CD4-positive, alpha-beta T cell treated with Interleukin-4 for 1 hour (primary cell): ENCODE measurements at places on chromosomes 5 and 9.

DNA sequence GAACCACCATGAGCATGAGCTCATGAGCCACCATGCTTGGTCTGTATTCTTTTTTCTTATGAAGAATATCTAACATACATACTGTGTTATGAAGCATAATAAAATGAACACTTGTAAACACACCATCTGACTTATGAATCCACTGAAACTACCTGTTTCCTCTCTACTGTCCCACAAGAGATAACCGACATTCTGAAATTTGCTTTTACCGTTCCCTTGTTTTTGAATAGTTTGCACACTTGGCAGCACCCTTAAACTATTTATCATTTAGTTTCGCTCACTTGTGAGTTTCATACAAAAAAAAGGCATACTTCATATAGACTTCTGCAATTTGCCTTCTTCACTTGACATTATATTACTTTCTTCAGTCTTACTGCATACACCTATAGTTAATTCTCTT is 8.9 kb downstream of the LARS1 start:
- no peak for DNase-seq

DNA sequence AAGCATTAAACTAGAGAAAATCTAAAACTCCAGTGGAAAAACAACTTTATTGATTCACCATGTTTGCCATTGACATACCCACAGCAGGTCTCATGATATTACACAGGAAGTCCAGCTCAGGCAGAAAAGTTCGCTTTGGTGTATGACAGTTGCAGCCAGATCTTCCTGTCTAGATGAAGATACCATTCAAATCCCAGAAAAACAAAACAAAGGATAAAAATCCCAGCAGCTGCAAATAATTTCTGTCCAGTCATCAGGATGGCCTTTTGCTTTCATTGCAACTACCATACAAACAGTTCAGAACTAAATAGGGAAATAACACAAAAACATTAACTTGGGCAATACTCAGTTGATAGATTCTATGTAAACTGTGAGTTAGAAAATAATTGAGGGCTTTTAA is 136.0 kb upstream of the NREP start:
- DNase-seq = no peak

DNA sequence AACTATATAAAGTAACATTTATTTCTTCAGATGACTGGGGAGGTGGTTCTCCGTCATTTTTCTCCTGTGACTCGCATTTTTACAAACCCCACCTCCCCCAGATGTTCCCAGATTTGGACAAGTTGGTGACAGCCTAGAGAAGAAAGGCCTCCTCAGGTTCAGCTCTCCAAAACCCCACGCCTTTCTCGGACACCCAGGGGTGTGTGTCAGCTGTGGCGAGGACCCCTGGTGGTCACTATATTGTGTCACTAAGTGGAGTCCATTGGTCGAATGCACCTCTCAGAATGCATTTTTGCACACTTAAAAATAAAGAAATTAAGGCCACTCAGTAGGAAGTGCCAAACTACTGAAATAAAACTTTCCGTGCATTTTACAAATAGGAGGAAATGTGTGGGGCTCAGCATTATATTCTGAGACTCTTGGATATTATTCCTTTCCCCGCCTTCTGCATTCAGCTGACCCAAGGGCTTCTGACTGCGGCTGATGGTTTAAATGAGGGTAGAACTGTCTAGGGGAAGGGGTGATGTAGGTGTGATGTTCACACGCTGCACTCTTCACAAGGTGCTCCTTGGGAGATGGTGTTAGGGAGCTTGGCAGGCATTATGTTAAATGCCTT is 47.6 kb downstream of the ACO1 start:
- peak; percentile 33 for DNase-seq

DNA sequence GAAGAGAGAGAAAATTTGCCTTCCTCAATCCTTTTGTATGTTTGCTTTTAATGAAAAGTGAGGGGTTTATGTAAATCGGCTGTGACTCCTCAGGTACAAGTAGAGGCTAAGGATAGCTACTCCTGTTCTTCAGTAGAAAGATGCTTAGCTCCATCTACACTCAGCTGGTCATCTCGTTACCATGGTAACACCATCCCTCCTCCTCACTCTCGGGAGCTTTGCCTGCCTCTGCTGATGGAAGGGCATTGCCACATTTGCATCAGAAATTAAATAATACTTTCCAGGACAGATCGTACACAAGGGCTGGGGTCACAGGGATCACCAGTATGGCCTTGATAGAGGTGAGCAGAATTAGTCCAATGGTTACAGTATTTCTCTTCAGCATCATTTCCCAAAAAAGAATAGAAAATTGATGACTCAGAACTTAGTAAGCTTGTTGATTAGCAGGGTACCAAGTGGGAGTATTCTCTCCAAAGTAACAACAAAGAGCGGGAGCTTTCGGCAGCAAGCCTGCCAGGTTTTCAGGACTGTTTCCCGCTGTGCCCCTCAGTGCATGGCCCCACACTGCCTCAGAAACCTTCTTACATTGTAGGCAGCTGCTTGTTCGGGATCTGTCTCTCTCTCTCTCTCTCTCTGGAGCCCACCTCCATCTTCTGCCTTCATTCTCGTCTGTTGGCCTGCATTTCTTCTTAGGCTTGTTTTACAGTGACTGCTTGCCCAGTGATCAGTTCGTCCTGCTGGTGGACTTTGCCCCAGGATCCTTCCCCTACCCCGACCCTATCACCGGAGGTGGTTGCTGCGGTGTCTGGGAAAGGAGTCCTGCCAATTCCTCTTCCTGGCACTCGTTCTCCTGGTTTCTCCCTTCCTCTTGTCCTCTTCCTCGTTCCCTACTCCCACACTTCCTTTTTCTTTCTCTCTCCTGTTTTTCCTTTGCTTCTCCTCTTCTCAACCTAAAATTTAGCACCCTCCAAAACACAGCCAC is 51.9 kb upstream of the SNAPC3 start:
- no peak for DNase-seq

DNA sequence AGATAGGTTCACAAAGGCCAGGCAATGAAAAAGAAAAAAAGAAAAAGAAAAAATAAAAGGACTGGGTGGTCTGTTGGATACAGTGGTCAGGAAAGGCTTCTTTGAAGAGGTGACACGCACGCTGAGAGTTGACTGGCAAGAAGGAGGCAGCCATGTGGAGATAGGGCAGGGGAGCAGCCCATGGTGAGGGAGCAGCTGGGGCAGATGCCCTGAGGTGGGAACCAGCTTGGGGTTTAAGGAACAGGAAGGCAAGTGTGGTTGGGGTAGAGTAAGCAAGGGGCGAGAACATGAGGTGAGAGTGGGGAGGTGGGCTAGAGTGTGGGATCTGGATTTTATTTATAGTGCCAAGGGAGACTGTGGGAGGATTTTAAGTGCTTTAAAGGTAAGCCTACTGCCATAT is 6.8 kb downstream of the ENHO start:
- DNase-seq = no peak

DNA sequence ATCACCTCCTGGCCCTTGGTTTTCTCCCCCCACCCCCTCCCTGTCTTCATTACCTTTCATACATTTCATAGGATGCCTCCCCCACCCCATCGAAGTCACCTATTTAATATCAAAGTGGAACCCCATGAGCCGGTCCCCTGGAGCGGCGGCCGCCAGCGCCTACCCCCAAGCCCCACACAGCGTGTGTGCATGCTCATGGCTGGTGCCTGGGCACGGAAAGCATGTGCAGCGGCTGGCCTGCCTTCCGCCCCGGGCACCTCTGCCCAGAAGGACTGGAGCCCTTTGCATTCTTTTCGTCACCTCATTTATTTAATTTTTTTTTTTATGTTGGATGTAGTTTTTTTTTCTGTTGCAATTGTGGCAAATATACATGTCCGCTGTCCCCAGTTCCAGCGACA is 116.2 kb downstream of the WNK2 start:
- DNase-seq = no peak

- DNase-seq = no peak
Measured at GRCh38 chr9:92507496-92507895, 25.2 kb upstream of the ASPN start.

GRCh38 chr5:87113861-87114260 is 153.8 kb upstream of the RASA1 start:
- DNase-seq = no peak

DNA sequence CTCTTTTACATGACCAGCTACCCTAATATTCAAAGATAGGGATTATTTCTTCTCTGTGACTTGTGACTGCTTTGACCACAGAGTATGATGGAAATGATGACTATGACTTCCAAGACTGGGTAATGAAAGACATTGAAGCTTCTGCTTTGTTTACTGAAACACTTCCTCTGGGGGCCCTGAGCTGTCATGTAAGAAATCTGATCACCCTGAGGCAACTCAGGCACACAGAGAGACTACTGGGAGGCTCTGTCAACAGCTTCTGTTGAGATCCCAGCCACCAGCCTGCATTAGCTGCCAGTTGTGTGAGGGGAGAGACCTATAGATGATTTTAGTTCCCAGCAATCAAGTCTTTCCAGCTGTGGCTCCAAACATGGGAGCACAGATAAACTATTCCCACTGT is 76.5 kb downstream of the KCTD16 start:
- no peak for DNase-seq

DNA sequence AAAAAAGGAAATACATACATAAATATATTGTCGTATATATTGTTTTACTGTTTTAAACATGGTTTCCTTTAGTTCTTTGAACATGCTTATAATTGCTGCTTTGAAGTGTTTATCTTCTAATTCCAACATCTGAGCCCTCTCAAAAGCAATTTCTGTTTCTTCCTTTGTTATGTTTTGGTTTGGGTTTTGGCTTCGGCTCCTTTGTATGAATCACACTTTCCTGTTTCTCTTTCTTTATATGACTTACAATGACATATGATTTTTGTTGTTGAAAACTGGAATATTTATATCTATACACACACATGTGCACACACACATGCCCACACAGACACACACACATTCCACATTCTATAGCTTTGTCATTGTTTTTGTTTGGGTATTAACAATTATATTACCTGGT is 1206.7 kb downstream of the CDH12 start:
- no peak for DNase-seq

- DNase-seq = no peak
Measured at GRCh38 chr5:170169996-170170395, 62.8 kb upstream of the C5orf58 start.

DNA sequence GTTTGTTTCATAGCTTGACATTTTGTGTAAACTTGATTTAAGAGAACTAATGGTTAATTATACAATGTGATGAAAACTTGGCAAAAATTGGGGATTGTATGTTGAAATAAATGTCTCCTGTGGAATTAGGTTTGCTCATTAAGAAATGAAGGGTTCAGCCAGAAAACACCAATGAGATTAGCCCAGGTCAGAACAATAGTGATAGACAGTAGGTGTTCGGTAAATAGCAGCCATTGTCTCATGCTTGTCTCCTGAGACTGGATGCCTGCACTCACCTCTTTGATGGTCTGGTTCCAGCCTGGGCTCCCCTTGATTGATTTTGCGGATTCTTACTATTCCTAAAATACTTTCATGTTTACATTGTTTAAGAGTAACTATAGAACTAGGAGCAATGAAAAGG is 135.5 kb downstream of the FBN2 start:
- DNase-seq = no peak

DNA sequence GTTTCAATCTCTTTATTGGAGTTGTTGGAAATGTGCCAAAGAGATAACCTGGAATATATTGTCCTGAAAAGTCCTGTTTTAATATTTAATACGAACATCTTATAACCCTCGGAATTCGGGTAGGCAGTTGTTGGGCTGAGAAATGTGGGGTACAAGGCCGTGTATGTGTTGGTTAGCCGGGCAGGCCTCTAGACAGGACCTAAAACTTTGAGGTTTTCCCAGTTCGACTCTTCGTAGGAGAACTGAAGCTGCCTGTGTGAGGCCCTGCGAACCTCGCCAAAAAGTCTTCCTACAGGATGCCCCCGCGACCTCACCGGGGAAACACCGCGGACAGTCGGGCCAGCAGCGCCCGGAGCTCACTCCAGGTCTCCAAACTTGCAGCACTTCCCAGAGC is 583 bp upstream of the TJP2 start:
- DNase-seq = no peak

GRCh38 chr9:1156794-1157550 is 106.8 kb downstream of the DMRT2 start:
- no peak for DNase-seq

- no peak for DNase-seq
Measured at GRCh38 chr9:19965336-19965735, 176.5 kb upstream of the SLC24A2 start.

DNA sequence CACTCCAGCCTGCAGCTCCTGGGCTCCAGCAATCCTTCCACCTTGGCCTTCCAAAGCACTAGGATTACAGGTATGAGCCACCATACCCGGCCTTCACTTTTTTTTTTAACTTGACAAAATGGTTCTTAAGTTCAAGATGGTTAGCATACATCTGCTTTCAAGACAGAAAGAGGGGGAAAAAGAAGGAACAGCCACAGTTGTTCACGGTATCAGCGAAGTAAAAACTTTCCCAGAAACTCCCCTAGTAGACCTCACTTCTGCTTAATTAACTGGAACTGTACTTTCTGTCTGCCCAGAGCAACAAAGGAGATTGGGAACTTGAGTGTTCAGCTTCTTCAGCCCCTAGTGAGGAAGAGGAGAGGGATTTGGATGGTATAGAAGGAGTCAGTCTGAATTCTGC is 116.7 kb downstream of the UGCG start:
- DNase-seq = no peak

DNA sequence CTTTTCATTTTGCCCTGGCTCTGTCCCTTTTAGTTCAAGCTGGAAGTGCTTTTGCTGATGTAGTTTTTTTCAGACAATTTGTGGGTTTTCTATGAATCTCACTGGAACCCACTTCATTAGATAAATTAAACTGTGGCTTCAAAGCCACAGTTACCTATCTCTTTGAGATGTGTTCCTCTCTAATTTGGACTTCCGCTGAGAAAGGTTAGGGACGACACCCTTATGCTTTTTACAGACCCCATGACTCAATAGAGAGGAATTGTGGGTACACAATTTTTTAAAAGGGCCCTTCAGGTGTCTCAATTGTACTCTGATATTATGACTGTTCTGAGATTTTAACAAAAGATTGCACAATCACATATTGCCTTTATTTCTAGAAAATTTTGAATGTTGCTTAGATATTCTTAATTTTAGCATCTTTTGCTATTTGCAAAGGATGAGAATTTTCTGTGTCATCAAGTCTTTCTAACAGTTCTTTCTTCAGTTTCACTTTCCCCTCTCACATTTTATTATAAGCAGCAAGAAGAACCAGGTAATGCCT is 110.6 kb downstream of the GADD45G start:
- DNase-seq = peak; percentile 31

DNA sequence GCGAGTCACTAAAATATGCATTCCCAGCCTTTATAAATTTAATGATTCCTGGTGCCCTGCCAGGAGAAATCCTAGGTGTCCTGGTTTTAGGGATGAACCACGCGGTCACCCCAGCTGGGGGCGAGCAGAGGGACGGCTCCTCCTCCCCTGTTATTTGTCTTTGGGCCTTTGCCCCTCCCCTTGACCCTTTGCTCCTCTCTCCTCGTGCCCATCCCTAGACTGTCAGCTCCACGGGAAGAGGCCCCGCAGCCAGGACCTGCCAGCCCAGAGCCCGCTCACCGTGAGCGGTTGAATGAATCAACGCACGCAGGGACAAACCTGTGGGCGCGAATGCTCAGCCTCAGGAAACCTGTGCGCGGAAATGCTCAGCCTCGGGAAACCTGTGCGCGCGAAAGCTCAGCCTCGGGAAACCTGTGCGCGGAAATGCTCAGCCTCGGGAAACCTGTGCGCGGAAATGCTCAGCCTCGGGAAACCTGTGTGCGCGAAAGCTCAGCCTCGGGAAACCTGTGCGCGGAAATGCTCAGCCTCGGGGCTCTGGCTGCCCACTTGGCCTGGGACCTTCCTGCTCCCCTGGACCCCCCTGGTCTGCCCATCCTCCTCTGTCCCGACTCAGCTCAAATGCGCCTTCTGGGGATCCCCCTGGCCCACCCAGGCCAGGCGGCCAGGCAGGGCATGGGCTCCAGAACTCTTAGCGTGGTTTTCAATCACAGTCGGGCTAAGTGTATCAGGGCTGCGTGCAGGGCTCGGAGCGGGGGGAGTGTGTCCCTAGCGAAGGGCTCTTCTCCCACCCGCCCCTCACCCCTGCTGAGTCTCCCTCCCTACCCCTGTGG is 140.5 kb upstream of the COL5A1 start:
- DNase-seq = peak; percentile 5
